Coronary artery (tissue), 2 donors: ENCODE measurements at places on chromosomes 16 and 17.

GRCh38 chr16:85393674-85394451, 219.3 kb upstream of the GSE1 start:
- DNase-seq, result no peak

DNA sequence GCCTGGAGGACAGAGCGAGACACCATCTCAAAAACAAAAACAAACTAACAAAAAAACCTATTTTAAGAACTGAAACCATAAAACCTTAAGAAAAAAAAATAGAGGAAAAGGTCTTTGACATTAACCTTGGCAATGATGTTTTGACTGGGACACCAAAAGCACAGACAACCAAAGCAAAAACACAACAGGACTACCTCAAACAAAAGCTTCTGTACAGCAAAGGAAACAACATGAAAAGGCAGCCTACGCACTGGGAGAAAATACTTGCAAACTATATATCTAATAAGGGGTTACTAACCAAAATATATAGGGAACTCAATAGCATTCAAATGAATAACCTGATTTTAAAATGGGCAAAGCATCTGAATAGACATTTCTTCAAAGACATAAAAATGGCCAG, 32.3 kb downstream of the CDR2 start:
- DNase-seq, result no peak

GRCh38 chr16:78903843-78904242, 696.7 kb downstream of the MAF start:
- no peak for DNase-seq

DNA sequence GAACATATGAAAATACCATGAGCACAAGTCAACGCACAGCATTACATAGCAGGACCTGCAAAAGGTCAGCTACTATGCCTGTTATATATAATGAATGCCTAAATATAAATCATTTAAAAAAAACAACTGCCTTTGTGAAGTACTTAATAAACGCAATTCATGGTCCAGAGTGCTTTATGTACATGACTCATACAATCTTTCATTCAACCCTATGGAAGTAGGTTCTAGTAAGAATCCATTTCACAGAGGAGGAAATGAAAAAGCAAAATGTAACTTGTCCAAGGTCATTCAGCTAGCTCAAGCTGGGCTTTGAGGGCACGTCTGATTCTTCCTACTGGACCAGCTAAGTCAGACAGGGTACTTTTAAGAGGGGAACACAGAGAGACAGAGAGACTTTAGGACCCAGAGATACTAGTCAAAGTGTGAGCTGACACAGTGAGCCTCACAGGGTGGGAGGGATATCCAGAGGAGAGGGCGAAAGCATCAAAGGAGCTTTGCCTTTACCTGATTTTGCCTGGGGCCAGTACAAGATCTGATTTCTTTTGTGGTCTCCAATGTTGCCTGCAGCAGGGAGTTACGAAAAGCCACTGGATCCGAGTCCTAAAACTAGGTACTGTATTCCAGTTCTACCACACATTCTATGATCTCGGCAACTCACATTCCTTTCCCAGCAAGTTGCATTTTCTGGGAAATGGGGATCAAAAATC, 83.4 kb upstream of the ZFHX3 start:
- no peak for DNase-seq

- DNase-seq, result no peak
Measured at GRCh38 chr17:58081646-58082340, 1.4 kb upstream of the DYNLL2 start.

DNA sequence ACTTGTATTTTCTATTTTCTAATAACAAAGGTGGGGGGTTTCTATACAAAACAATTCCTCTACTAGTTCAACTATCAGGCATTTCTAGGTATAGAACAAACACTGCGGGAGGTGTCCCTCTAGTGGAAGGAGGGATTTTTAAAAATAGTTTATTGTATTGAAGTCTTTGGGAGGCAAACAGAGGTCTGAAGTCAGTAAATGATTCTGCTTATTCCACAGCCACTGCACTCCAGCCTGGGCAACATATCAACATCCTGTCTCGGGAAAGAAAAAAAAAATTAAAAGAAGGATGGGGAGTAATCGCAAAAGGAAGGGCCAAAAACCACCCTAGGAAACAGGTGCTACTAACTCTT, 648 bp upstream of the ERCC4 start:
- DNase-seq, result no peak

DNA sequence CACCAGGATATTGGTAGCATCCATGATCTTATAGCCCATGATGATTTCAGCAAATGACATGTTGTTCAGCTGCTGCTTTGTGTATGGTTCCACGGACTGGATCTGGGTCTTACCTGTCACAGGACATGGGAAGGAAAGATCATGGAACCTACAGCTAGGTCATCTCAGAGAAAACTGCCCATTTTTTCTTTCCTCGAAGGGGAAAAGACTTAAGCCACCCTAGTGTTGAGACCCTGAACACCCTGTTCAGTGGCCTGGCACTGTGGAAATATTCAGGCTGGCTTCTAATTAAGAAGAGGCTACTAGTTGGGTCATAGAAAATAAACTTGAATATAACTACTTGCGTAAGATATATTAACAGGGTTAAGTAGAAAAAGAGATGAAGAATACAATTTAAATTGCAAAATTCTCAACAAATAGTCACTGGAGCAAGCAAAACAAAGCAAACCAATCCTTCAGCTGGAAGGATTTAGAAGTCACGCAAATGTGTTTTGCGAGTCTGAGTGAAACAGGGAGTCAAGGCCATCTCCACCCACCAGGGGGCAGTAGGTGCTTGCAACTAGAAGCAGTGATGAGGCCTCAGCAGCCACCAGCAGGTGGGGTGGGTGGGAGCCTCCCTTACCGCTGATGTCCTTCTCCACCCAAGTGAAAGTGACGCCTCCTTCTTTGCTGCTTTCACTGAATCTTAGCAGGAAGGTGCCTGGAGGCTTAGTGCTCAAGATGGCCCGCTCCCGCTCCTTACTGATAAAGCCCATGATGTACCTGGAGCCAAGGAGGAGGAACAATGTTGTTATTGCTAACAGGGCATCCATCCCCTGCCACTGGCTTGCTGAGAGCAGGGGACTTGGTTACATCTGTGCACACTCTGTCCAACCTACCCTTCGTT, 34.3 kb downstream of the STAT5A start:
- DNase-seq, result peak; percentile 91

GRCh38 chr17:65925606-65926307, 266.2 kb downstream of the CEP112 start:
- no peak for DNase-seq

DNA sequence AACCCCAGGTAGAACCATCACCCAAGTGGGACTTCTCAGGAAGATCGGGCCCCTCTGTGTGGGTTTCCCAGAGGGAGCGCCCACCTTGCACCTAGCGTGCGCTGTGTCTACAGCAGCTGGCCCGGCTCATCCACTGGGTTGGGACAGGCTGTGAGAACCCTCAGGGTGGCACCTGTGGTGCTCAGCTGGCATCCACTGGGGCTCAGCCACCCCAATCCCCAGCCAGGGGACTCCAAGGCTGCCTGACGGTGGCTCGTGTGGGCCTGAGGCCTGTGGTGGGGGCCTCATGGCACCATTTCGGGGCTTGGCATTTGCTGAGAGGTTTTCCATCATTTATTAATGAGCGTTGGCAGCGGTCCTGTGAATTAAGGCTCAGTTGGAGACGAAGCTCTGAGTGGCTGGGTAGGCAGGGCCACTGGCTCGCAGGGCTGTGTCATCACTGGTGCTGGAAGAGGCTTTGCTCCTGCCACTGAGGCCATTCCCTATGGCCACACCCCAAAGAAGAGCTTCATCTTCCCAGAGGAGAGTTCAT, 28.5 kb downstream of the CACNG4 start:
- no peak for DNase-seq

- no peak for DNase-seq
Measured at GRCh38 chr16:74302341-74302740, 5.7 kb downstream of the PSMD7 start.

- DNase-seq, result no peak
Measured at GRCh38 chr16:68490829-68491575, 42.7 kb upstream of the SMPD3 start.

DNA sequence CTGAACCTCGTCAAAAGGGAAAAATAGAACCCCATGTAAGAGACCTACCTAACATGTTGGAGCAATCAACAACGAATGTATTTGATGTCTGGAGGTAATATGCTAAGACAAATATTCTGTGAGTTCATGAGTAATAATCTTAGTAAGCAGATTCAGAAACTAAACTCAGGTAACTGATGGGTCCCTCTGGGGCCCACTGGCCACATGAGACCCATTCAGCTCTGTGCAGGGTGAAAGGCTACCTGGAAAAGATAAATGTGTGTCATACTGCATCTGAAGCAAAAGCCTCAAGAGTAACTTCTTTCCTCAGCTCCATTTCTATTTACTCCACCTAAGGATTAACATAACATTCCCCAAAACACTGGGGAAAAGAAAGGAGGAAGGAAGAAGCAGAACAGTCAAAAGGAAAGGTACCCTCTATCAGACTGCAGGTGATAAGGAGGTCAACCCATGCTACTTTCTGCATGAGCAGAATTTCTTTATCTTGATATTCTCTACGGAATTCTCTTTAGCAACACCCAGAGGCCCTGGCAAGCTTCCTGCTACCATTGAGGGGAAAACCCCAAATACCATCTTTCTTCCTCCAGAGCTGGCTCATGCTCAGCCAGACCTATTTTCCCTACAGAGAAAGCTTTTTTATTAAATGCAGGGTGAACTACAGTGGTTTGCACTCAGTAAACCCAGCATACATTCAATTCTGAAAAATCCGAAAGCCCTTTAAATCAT, 37.7 kb upstream of the ABCA6 start:
- no peak for DNase-seq

DNA sequence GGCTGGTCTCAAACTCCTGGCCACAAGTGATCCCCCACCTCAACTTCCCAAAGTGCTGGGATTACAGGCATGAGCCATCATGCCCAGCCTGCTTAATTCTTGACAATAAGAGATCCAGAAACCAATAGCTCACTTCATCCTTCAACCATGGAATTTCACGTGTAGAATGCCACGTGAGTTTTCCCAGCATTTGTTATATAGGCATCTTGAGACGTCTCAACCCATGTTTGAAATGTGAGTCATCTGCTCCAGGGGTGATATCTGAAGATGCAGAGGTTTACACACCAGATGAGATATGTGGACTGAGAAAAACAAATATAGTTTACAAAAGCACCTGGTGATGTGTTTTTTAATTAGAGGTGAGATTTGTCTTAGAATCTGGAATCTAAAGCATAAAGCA, 7.1 kb downstream of the TEKT3 start:
- DNase-seq, result no peak

- no peak for DNase-seq
Measured at GRCh38 chr16:84246679-84247077, 6.9 kb upstream of the KCNG4 start.

GRCh38 chr17:55053855-55054254, 85.3 kb downstream of the STXBP4 start:
- DNase-seq, result no peak

DNA sequence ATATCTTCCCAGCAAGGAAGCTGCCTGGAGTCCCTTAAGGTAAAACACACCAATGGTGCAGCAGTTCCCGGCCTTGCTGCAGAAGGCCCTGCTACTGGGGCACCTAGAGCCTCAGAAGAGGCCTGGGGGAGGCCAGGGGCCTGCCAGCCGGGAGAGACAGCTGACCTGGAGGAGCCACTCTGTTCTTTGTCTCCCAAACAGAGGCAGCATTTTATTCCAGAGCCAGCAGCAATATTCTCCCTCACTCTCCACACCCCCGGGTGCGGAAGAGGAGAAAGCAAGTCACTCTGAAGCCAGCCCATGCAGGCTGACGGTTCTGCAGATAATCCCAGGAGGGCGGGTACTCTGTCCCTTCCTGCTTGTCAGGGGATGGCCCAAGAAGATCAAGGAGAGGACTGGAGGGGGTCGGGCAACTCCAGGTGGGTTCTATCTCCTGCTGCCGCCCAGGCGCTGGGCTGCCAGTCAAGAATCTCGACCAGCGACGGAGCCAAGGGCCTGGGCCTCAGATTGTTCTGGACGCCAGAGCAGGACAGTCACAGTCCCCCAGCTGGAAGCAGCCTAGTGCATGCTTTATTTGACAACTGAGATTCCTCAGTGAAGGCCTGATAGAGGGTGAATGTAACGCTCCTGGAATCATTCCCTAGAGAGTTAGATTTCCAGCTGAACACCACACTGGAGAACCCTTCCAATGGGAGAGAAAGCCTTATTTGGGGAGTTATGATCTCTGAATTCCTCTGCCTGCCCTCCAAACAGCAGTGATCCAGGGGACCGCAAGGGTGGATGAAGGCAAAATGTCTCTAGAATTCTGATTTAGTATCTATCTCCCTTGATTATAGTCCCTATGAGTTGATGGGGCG, 1.1 kb upstream of the KIFC3 start:
- no peak for DNase-seq

GRCh38 chr16:6059671-6060070, 962.1 kb upstream of the EEF2KMT start:
- DNase-seq, result no peak

- no peak for DNase-seq
Measured at GRCh38 chr17:82103553-82104451, 5.8 kb upstream of the FASN start.

DNA sequence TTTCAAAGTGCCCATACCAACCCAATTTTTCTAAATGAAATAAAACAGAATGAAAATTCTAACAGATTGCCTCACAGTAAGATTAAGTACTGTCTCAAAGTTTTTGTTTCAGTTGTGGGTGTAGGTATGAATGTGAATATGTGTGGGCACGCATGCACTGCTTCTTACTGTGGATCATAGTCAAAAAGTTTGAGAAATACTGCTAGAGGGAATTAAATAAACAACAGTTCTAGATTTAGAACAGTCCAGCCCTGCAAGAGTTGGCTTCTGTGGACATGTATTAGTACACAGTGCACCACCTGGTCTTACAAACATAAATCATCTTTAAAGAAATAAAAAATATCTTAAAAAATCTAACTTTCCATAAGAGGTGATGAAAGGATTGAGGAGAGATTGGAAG, 8.4 kb downstream of the ZNF652 start:
- no peak for DNase-seq

DNA sequence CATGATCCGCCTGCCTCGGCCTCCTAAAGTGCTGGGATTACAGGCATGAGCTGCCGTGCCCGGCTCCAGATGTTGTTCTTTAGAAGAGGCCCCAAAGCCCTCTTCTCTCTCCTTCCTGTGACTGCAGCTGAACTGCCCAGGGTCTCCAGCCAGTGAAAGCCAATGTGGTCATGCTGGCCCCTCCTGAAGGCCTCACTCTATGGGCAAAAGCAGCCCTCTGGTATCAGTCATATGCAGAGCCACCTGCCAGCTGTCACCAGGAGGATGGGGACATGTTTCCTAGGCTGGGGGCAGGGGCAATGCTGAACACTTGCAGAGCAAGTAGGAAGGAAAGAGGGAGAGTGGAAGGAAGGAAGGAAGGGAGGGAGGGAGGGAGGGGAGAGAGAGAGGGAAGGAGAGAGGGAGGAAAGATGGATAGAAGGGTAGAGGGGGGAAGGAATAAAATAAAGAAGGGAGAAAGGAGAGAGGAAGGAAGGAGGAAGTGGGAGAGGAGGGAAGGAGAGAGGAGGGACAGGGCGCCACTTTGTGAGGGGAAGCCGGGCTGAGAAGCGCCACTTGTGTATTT, 36.0 kb downstream of the SOCS3 start:
- DNase-seq, result no peak

DNA sequence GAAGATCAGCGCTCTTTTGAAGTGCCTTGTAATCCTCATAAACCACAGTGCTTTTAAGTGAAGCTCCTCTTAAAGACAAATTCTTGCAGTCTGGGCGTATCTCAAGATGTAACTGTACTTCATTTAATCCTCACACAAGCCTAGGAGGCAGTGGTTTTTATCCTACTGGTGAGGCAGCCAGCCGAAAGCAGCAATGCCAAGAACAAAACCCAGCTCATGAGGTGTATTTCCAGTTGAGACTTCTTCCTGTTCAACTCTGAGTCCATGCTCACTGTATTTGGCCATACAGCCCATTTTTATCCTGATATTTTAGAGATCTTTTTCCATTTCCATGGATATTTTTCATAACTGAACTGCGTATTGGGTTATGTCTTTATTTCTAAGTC, 13.7 kb downstream of the CTRB2 start:
- DNase-seq, result no peak
